ENCODE measurements at places on chromosomes 11 and 22.
A peak's percentile ranks its signal among the peaks of the same experiment; 100 is the strongest.

DNA sequence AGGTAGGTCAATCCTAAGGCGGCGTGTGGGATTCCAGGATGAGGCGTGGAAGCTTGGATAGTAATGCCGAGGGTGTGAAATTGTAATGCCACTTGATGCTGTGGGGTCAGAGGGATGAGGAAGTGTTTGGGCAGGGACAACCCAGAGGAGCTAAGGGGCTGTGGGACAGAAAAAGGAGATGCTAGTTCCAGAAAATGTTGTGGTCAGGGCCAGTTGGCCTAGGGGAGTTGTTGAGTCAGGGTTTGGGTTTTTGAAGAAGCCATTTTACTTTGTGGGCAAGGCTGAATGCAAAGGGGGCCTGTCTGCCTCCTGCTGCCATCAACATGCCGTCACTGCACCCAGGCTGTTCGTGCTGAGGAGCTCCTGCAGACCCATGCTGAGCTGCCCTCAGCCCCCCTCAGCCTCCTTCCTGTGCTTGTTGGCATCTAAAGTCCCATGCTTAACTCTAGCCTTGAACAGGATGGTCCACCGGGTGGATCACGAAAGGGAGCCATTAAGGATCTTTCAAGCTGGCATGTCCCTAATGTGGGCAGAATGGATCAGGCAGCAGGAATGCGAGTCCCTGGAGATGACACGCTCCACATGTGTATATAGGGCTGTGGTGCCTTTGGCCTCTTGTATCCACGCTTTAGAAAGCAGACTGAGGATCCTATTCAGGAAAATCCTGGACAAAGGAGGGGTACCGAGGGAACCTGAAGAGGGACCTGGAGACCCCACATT lies 2.1 kb downstream of the C11orf16 start:
- DNase-seq, result no peak

GRCh38 chr11:130180491-130180890 lies 20.9 kb downstream of the ST14 start:
- DNase-seq, result no peak

- DNase-seq, result no peak
These were observed 23.8 kb downstream of the IGHMBP2 start for GRCh38 chr11:68927280-68928135.

- peak; percentile 71 for DNase-seq
These were observed 2.9 kb upstream of the PPP6R2 start for GRCh38 chr22:50339945-50340879.

- DNase-seq, result no peak
These were observed 33.3 kb downstream of the AMPD3 start for GRCh38 chr11:10488121-10488933.

GRCh38 chr11:32576456-32576855 lies 7.2 kb upstream of the EIF3M start:
- no peak for DNase-seq

DNA sequence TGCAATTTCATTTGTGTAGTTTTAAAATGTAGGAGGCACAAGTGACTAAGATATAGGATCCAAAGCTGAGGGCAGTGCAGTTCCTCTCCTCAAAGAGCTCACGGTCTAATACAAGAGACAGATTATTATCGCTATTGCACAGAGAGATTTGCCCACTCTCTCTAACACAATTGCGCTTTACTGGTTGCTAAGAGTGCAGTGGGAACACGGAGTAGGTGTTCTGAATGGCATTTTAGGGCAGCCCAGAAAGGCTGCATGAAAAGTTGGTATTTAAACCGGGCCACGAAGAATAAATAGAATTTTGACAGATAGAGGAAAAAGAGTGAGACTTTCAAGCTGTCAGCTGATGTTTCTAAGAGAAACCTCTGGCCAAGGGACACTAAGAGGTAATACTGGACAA lies 79.5 kb downstream of the BLID start:
- DNase-seq, result no peak

GRCh38 chr11:112723676-112724495 lies 237.3 kb upstream of the NCAM1 start:
- no peak for DNase-seq

GRCh38 chr11:72848846-72849466 lies 34.7 kb downstream of the ATG16L2 start:
- peak; percentile 82 for DNase-seq

DNA sequence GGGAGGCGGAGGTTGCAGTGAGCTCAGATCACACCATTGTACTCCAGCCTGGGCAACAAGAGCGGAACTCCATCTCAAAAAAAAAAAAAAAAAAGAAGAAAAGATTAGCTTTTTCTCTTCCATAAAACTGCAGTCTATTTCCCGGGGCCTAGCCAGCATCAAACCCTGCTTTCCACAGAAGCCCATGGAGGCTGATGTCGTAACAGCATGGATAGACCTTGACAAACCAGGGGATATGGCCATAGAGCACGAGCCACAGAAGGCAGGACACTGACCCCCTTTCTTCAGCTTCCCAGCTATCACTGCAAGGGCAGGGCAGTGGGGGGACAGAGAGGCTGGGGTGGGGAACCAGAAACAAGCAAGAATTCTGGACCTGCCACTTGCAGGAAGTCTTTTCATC lies 21.5 kb downstream of the HPS4 start:
- DNase-seq, result no peak

- DNase-seq, result no peak
These were observed 34.6 kb downstream of the BBOX1 start for GRCh38 chr11:27075192-27075591.

DNA sequence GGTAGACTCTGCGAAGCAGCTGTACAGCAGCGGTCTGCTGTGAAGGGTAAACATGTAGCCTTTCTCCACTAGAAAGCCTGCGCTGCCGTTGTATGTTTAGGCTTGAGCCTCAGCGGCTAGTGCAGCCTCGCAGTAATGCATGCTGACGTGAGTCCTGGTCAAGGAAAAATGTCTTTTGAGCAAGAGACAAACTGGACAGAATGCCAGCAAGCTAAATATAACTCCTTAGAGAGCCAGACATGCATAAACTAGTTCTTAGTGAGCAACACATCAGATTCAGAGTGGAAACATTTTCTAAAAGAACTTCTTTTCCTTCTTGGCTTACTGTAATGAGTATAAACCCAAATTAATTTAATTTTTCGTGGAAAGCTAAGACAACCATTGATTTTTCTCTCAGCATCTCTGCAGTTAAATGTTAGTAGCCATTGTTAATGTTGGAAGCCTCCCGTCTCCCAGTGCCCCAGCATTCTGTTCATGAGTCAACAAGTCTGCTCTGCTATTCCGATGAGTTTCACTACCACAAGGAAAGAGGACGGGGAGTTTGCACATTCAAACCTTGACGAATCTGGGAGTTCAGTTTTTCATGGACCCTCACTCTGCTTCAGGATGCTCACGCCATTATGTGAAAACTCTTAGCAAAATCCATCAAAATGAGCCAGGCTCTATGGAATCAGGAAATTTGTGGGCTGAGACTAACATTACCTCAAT lies 51.4 kb downstream of the JAM3 start:
- no peak for DNase-seq

- DNase-seq, result no peak
These were observed 2.8 kb downstream of the ZNHIT2 start for GRCh38 chr11:65114538-65115171.

GRCh38 chr11:115325523-115325922 lies 178.7 kb downstream of the CADM1 start:
- no peak for DNase-seq

Measured in activated CD4-positive, alpha-beta T cell treated with anti-CD3 and anti-CD28 coated beads, Interleukin-2, amount 10 ng/mL, durations not matched to agents 24 days and 14 days (primary cell).